ENCODE measurements at places on chromosomes 3 and 15.

DNA sequence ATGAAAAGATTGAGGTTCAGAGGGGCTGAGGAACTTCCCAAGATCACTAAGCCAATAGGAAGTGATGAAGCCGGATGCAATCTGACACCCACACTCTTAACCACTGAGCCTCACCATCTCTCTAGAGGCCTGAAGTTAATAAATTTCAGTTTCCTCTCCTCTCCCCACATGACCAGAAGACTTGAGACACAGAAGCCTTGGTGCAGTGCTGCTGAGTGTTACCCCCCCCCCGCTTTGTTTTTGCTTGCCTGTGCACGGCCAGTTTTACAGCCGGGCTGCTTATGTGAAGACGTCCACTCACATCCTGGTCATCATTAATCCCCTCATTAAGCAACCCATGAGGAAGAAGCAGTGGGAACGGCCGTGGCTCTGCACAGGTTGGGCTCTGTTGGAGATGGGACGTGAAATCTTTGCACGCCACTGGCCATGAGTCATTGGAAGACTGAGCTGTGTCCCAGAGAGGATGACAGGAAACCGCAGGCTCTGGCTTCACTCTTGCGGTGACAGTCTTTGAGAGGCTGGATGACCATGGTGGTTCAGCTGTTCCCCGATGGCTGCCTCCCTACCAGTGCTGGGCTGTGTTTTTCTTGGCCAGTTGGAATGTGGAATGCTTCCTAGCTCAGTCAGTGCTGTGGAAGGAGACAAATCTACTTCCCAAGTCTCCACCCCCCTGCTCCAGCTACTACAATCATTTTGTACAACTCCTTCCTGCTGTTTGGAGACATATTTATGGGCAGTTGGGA lies 232.6 kb upstream of the LRTM1 start:
- no peak for DNase-seq

DNA sequence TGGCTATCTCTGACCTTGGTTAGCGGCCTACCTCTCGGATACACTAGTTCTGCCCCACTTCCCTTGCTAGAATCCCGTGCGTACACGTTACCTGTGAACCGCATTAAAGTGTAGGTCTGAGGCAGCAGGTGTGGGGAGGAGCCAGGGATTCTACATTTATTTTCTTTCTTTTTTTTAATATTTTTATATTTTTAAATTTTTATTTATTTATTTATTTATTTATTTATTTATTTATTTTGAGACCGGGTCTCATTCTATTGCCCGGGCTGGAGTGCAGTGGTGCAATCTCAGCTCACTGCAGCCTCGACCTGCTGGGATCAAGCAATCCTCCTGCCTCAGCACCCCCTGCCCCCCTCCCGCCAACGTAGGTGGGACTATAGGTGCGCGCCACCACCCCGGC lies 60.9 kb upstream of the NR2E3 start:
- no peak for DNase-seq

- DNase-seq = no peak
Observed at GRCh38 chr3:126114443-126115386, 30.8 kb upstream of the SLC41A3 start.

DNA sequence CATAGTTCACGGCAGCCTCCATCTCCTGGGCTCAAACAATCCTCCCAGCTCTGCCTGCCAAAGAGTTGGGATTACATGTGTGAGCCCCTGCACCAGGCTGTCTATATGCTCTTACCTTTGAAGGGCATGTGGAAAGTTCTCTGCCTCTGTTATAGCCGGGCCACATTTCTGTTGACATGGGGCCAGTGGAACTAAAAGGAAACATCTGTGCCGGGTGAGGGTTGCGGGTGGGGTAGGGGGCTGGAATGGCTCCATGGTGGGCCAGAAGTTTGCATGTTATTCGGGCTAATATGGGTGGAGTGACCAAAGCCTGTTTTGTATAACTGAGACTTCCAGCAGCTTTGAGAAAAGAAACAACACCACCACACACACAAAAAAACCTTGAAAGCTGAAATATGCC lies 8.3 kb upstream of the CLEC3B start:
- no peak for DNase-seq

GRCh38 chr15:58241872-58242271 lies 103.7 kb downstream of the AQP9 start:
- DNase-seq = peak; percentile 63

GRCh38 chr15:61989667-61990066 lies 70.6 kb downstream of the VPS13C start:
- no peak for DNase-seq

GRCh38 chr3:95341314-95341713 lies 1278.5 kb downstream of the NSUN3 start:
- DNase-seq = peak; percentile 17

DNA sequence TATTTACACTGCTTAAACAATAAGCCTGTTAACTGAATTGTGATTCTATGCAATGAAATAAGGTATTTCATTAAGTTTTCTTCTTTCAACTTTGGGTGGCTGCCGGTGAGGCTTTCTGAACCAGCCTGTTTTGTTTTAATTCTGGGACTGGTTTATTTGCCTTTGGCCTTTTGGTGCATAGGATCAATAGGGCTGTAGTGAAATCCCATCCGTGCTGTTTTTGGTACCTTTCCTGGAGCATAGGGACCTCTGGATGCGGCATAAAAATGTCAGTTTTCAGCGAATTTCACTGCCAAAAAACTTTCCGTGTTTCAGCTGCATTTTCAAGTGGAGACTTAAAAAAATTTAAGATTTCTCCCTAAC lies 514 bp downstream of the PLS1 start:
- DNase-seq = peak; percentile 82

- DNase-seq = no peak
Observed at GRCh38 chr15:31024979-31025378, 33.6 kb upstream of the MTMR10 start.

DNA sequence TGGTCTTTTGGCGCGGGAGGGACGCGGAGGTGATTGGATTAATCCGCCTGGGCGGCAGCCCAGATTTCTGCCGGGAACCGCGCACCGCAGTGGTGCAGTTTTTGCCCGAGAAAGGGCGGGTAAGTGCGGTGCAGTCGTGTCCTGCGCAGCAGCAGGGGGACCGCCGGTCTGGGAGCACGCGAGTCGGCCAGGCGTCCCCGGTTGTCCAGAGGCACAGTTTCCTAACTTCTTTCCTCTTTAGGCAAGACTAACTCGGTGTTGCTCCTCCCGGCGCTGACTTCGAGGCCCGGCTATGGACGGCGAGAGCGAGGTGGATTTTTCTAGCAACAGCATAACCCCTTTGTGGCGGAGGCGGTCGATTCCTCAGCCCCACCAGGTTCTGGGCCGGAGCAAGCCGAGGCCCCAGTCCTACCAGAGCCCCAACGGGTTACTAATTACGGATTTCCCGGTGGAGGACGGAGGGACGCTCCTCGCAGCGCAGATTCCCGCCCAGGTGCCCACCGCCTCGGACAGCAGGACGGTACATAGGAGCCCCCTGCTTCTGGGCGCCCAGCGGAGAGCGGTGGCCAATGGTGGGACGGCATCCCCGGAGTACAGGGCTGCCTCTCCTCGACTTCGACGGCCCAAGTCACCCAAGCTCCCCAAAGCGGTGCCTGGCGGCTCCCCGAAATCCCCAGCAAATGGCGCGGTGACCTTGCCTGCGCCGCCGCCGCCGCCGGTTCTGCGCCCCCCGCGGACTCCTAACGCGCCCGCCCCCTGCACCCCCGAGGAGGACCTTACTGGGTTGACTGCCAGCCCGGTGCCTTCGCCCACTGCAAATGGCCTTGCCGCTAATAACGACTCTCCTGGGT lies 736 bp downstream of the ARHGEF26 start:
- DNase-seq = peak; percentile 59
